ENCODE measurements at places on chromosomes 5 and 9. TPM values are rescaled to one million over a fixed set of nuclear protein-coding genes. Genes with fewer than 3 reads are reported as not detected.

The ARL15 gene
- 27.1 TPM for total RNA-seq

The GCNT4 gene
- total RNA-seq: 1.1 TPM

GRCh38 chr9:111393971-111394370 lies 63.9 kb upstream of the OR2K2 start:
- no peak for DNase-seq

DNA sequence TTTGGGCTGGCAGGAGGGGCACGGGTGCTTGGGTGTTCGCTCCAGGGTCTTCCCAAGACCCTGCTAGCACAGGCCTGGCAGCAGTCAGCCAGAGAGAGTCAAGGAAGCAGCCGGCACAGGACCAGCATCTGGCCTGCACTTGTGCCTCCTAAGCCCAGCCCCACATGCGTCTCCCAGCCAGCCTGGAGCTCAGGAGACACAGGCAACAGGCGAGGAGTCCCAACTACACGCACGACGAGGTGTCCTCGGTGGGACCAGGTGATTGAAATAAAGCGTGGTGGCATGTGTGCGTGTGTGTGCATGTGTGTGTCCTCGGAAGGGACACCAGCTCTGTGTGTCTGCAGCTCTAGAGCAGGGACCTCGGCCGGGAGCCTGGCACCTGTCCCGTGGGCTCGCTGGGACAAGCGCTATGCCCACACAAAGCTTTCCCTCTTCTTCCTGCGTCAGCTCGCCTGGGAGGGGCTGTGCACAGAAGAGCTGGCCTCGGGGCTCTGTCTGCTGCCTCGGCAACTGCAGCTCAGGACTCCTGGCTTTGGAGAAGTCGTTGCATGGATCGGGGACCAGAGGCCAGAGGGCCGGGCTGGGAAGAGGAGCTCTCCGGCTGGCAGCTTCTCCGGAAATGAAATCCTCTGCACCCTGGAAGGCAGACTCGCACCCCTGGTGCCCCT lies 14.7 kb upstream of the SLC9A3 start:
- DNase-seq: no peak

Data from endodermal cell (in vitro differentiated cells).